Umbilical cord (tissue), 2 donors: ENCODE measurements at places on chromosomes 3 and 15. TPM values are rescaled to one million over a fixed set of nuclear protein-coding genes. Genes with fewer than 3 reads are reported as not detected.

SIDT1 gene
- 19.0 TPM for total RNA-seq

PLCB2 gene
- 6.3 TPM for total RNA-seq

PLA2G4D gene
- 0.48 TPM for total RNA-seq

GABPB1 gene
- total RNA-seq: 41.4 TPM

SH2D7 gene
- total RNA-seq: 0.24 TPM

ELL3 gene
- total RNA-seq: 0.24 TPM

GOLGA6B gene
- total RNA-seq: not detected

SNX22 gene
- total RNA-seq: 4.1 TPM

GOLGA8S gene
- 4.6 TPM for total RNA-seq

ATP13A4 gene
- total RNA-seq: 16.6 TPM

RTP1 gene
- total RNA-seq: not detected

FEZF2 gene
- 1.9 TPM for total RNA-seq

DUOXA2 gene
- 3.9 TPM for total RNA-seq

GUCA1C gene
- not detected for total RNA-seq

ALG1L2 gene
- not detected for total RNA-seq

SEC11A gene
- 197 TPM for total RNA-seq

GASK1A gene
- 38.5 TPM for total RNA-seq

APOD gene
- not detected for total RNA-seq

FOXB1 gene
- total RNA-seq: 1.2 TPM

SLC38A3 gene
- total RNA-seq: not detected

MEIS2 gene
- 43.3 TPM for total RNA-seq

ZDHHC23 gene
- total RNA-seq: 3.1 TPM

PLD1 gene
- 59.7 TPM for total RNA-seq

CCR3 gene
- total RNA-seq: 41.7 TPM

PLXNA1 gene
- 50.1 TPM for total RNA-seq

C3orf18 gene
- 5.3 TPM for total RNA-seq

HTR3E gene
- 0.72 TPM for total RNA-seq

PIGZ gene
- total RNA-seq: 9.4 TPM

TMEM207 gene
- 1.2 TPM for total RNA-seq

CLRN1 gene
- total RNA-seq: 3.4 TPM

GRIP2 gene
- 7.7 TPM for total RNA-seq
